ENCODE measurements at places on chromosomes 2 and 18. TPM values are rescaled to one million over a fixed set of nuclear protein-coding genes. Genes with fewer than 3 reads are reported as not detected.

GRCh38 chr2:127146820-127147502 lies 40.0 kb upstream of the BIN1 start:
- no peak for DNase-seq

- DNase-seq: peak; percentile 64
These were observed 96.2 kb upstream of the SNTG2 start for GRCh38 chr2:854460-854859.

- peak; percentile 91 for DNase-seq
These were observed 2.0 kb upstream of the UBE2F start for GRCh38 chr2:237964578-237965404.

Gene CRYBA2
- polyA plus RNA-seq: 5.4 TPM

Gene PLEKHB2
- 54.0 TPM for polyA plus RNA-seq

GRCh38 chr2:174874085-174874484 lies 109.8 kb upstream of the CHRNA1 start:
- no peak for DNase-seq

DNA sequence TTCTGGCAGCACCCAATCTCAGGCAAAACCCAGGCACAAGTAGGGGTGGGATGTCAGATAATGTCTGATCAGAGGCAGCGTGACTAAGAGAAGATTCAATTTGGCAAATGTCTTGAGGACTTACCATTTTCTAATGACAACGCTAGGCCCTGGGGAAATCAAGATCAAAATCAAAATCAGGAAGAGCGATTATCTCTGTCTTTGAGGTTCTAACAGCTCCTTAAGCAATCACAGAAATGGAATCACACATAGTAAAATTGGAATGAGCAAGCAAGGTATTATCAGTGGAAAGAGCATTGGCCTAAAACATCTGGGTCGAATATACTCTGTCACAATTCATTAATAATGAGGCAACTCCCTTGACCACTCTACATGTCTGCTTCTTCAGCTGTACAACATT lies 8.6 kb upstream of the SERPINB2 start:
- DNase-seq: no peak

GRCh38 chr2:126172631-126173184 lies 483.2 kb upstream of the GYPC start:
- no peak for DNase-seq

DNA sequence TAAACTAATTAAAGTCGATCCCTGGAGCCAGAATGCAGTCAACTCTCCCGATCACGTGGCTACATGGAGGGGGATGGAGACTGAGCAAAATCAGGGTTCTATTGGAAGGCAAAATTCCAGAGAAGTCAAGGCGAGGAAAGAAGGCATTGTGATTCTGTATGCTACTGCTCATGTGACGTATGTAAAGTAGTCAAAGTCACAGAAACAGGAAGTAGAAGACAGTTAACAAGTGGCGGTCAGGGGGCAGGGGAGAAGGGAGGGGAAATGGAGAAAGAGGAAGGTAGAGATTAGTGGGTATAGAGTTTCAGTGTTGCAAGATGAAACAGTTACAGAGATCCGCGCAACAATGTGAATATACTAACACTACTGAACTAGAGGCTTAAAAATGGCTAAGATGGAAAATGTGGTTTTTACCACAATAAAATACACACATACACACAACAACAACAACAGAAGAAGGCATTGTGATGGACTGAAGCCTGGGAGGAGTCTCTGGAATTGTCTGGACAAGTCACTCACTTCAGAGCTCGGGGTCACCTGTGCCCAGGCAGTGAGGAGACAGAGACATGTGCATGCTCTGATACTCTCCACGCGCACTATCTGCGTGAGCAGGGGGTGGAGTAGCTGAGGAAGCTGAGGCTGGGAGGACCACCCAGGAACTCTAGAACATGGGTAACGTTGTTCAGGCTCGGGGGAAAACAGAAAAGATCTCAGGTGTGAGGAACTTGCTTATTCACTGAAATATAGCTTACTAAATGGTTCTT lies 89.9 kb upstream of the CDCA7 start:
- peak; percentile 23 for DNase-seq

Gene RMC1
- polyA plus RNA-seq: 63.5 TPM

DNA sequence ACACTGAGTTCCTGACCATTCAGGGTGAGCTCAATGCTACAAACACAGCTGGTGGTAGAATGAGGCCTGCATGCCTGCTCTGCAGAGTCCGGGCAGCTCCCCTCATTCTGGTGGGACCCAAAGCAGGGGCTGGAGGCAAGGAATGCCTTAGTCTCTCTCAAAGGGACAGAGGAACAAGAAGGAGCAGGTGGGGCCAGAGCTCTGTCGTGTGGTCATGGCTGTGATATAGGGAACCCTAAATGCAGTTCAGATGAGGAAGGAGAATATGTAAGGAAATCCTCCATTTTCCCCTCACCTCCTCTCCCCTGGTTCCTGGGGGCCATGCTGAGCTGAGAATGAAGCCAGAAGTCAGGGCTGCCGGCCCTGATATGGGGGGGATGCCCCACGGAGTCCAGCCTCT lies 334.3 kb downstream of the CYP26B1 start:
- no peak for DNase-seq

- DNase-seq: no peak
These were observed 40.5 kb upstream of the SMAD7 start for GRCh38 chr18:48991319-48991660.

All from small intestine (tissue), 16 donors.